ENCODE measurements at places on chromosomes 4 and X.
A peak's percentile ranks its signal among the peaks of the same experiment; 100 is the strongest.

GRCh38 chr4:144968606-144969005 is 129.4 kb downstream of the ANAPC10 start:
- DNase-seq, result no peak

DNA sequence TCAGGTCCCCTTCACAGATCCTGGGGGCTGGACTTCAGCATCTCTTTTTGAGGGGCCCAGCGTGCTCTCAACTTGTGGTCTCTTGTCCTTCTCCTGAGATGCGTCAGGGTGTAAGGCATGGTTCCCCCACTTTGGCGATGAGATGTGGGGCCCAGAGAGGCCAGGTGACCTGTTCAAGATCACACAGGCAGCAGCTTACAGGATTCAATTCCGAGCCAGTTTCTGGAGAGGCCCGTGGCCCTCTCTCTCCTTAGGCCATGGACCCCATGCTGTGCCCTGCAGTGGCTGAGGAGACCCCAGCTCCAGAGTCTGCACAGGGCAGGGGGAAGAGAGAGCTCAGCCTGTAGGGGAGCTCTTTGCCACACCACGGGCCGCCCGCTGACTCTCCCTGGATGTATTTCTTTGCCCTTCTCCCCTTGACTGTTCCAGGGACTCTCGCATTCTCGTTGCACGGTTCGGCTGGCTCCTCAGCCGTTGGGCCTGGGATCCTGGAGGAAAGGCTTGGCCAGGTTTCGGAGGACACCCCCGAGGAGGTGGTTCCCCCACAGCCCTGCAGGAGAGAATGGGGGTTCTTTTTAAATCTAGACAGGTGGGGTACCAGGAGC is 18.6 kb downstream of the NSG1 start:
- no peak for DNase-seq

DNA sequence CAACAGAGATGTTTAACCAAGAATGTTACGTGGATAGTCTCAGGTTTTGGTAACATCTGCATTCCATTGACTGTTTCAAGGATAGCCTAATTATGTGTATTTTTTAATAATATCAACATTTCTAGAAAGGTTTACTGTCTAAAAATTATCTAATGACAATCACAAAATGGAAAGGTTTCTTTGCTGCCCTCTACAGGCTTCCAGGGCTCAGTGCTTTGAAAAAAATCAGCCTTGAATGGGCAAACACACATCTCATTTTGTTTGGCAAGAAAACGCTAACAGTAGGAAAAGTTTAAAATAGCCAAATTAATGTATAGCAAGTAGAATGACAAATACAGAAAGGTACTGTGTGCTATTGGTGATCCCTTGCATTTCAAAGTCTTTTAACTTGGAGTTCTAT is 223.4 kb upstream of the PRPS2 start:
- DNase-seq, result no peak

- DNase-seq, result no peak
These were observed 108.3 kb upstream of the USP9X start for GRCh38 chrX:40976981-40977380.

DNA sequence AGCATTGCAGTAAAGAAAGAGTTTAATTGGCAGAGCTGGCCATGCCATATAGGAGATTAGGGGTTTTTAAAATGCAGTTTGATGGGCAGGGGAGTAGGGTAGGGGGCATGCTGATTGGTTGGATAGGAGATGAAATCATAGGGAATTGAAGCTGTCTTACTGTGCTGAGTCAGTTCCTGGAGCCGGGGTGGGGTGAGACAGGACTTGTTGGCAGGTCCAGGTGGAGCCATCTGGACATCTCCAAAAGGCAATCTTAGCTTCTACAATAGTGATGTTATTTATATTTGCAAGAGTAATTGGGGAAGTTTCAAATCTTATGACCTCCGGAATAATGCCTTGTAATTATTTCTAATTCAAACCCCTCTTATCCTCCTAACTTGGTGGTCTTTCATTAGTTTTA is 32.4 kb upstream of the PGM2 start:
- DNase-seq, result no peak

GRCh38 chr4:76607266-76607799 is 172.3 kb downstream of the SHROOM3 start:
- no peak for DNase-seq

- DNase-seq, result no peak
These were observed 215.2 kb upstream of the GK2 start for GRCh38 chr4:79623021-79623870.

DNA sequence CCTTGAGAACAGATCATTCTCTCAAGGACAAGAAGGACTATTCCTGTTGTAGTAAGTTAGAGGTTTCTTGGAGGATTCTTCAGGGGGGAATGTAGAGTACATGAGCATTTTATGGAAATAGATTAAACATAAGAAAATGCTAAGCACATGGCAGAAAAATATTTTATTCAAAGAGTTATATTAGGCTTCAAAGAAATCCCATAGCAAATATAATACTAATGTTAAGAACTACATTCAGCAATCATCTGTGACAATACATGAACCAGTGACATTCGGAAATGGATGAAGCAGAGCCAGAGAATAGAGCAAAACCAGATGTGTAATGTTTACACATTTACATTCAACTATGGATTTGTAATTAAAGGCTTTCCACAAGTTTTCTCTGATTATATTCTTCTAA is 288.6 kb downstream of the NAF1 start:
- DNase-seq, result no peak

DNA sequence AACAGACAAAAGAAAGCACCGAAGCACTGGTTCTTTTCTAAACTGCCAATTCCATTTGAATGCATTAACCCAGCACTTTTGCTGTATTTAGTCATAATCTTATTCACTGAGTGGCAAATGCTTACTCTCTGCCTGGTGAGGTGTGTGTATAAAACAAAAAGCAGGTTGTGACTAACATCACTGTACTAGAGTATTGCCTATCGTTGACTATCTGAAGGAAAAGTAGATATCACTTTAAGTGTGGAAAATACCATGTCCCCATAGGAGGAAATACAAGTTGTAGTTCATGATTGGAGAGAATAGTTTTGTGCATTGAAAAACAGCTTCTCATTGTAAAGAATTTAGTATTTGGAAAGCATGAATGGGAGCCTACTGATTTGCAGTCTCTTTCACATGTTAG is 2.7 kb downstream of the PDLIM5 start:
- DNase-seq, result no peak

GRCh38 chr4:156975686-156976085 is 4.1 kb upstream of the PDGFC start:
- no peak for DNase-seq

DNA sequence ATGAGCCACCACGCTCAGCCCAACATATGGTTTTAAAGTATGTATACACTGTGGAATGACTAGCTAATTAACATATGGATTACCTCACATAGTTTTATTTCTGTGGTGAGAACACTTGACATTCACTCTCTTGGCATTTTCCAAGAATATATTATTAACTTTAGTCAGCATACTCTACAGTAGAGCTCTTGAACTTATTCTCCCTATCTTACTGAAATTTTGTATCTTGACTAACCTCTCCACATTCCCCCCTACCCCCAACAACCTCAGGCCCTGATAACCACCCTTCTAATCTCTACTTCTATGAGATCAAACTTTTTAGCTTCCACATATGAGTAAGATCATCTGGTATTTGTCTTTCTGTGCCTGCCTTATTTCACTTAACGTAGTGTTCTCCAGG is 38.6 kb upstream of the AGA start:
- no peak for DNase-seq

DNA sequence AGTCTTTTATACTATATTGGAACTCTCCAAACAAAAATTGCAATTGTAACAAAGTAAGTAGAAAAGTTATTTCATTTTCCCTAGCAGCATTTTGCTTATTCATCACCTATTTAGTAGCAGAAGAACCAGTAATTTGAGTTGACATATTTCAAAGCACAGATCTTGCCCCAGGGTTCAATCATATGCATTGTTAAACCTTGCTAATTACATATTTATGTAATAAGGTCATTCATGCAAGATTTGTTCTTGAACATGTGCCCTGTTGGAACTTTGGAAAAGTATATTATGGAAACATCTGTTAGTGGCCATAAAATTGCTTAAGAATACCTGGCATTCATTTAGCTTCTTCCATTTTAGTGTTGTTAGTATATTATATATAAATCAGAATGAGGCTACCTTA is 191.7 kb downstream of the TLL1 start:
- no peak for DNase-seq

GRCh38 chrX:100587861-100588260 is 3.1 kb downstream of the TNMD start:
- DNase-seq, result no peak

GRCh38 chr4:53477038-53477565 is 99.7 kb downstream of the FIP1L1 start:
- no peak for DNase-seq

- DNase-seq, result no peak
These were observed 270.6 kb downstream of the DCAF12L2 start for GRCh38 chrX:125895518-125895917.

- no peak for DNase-seq
These were observed 96.5 kb downstream of the CHRDL1 start for GRCh38 chrX:110699109-110699508.

- no peak for DNase-seq
These were observed 114.4 kb downstream of the STK32B start for GRCh38 chr4:5165420-5166369.

DNA sequence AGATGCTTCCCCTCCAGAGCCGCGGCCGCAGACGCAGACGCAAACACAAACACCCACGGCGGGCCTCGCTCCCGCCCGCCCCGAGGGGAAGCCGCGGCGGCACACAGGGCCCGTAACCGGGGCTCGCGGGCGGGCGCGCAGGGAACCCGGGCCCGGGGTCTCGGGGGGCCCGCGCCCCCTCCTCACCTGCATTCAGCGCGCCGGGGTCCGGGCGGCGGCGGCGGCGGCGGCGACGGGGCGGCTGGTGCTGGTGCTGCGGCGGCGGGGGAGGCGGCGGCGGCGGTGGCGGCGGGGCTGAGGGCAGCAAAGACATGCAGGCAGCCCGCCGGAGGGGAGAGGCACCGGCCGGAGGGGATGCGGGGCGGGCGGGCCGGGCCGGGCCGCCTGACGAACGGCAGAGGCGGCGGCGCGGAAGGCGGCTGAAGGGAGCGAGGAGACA is 255 bp upstream of the CNOT6L start:
- DNase-seq, result peak; percentile 94

- no peak for DNase-seq
These were observed 13.4 kb downstream of the EVC start for GRCh38 chr4:5724377-5724776.

- DNase-seq, result no peak
These were observed 69.2 kb downstream of the PTCHD1 start for GRCh38 chrX:23403849-23404248.

DNA sequence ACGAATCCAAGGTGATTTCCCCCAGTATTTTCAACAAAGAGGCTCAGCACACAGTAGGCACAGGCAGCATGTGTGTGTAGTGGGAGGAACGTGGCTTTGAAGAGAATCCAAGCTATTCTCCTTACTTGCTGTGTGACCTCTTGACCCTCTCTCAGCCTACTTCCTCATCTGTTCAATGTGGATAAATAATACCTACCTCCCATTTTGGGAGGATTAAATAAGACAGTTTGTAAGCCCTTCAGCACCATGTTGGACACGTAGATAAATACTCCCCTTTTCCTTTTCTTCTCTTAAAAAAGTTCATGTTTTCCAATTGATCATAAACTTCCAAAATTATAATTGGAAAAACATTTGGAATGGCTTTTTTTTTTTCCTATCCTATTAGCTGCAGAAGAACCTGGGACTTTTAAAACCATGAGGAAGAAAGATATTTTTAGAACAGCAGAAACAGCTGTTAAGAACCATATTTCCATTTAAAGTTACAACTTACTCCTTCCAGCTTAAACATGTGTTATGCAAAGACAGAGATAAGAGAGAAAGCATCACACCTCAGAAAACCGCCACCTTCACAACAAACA is 56.1 kb upstream of the TMEM131L start:
- no peak for DNase-seq

DNA sequence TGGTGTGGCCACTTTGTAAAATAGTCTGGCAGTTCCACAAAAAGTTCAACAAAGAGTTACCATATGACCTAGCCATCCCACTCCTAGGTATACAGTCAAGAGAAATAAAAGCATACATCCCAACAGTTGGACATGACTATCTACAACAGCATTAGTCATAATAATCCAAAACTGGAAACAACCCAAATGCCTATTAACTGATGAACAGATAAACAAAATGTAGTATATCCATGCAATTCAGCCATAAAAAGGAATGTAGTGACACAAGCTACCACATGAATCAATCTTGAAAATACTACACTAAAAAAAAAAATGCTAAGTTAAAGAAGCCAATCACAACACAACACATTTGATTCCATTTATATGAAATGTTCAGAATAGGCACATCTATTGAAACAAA is 16.1 kb downstream of the MED14 start:
- no peak for DNase-seq

DNA sequence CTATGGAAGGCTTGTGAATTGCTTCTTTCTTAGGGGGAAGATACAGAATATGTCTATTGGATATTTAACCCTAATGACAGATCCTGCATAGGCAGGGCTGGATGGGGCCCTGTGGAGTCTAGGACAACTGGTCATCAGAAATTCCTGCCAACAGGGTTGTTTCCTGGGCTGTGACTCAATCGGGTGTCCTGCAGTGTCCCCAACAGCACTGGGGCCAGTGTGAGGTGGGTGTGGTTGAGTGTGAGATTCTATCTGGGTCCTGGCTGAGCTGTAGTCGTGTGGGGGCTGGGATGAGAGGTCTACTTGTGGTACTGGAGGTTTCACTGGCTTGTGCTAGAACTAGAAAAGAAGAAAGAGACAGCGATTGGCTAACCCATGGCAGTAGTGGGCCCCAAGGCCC is 87.3 kb upstream of the WDR1 start:
- no peak for DNase-seq

GRCh38 chrX:80354966-80355465 is 65.2 kb upstream of the TENT5D start:
- no peak for DNase-seq

GRCh38 chr4:146592019-146592418 is 46.7 kb upstream of the POU4F2 start:
- no peak for DNase-seq

DNA sequence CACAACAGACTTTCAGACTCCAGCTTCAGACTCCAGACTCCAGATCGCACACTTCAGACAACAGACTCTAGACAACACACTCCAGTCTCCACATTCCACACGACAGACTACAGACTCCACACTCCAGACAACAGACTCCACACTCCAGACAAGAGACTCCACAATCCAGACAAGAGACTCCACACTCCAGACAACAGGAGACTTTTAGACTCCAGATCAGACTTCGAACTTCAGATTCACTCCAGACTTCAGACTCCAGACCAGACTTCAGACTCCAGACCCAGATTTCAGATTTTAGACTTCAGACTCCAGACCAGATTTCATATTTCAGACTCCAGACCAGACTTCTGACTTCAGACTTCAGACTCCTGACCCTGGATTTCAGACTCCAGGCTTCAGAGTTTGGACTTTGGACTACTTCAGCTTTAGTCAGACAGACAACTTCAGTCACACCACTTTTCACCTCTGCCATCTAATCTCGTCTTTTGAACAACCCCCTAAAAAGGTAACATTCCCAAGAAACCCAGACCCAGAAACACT is 29.0 kb upstream of the TLR2 start:
- DNase-seq, result no peak

Measured in activated effector memory CD4-positive, alpha-beta T cell treated with anti-CD3 and anti-CD28 coated beads, Interleukin-2, amount 50 U/mL, for 16 hours (primary cell).